ENCODE measurements at places on chromosomes 4 and X. TPM values are rescaled to one million over a fixed set of nuclear protein-coding genes. Genes with fewer than 3 reads are reported as not detected.

The SHOX gene
- not detected for total RNA-seq

DNA sequence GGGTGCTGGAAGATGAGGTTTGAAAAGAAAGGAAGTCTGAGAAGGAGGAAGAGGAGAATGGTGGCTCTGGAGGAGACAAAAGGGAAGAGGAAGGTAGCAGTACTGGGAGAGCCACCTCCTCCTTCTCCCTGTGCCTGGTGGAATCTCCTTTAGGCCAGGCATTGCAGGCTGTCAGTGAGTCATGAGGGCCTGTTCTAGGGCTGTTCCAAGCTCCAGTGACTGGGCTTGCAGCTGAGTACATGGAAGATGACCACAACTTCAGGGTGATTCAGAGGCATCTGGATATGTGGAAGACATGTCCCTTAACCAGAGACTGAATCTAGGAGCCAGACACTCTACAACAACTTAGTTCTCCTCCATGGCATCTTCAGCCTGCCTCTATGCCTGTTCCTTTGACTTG is 107.8 kb downstream of the EFNB1 start:
- DNase-seq: no peak

The ZNF630 gene
- 0.33 TPM for total RNA-seq

- no peak for DNase-seq
Observed at GRCh38 chrX:36528661-36529060, 479.5 kb upstream of the FAM47C start.

- DNase-seq: no peak
Observed at GRCh38 chr4:182700362-182701160, 216.6 kb downstream of the DCTD start.

- DNase-seq: no peak
Observed at GRCh38 chr4:84565951-84566350, 17.0 kb upstream of the CDS1 start.

GRCh38 chr4:153822316-153822715 is 33.4 kb upstream of the SFRP2 start:
- DNase-seq: no peak

GRCh38 chr4:163665521-163666331 is 171.2 kb downstream of the TMA16 start:
- DNase-seq: no peak

DNA sequence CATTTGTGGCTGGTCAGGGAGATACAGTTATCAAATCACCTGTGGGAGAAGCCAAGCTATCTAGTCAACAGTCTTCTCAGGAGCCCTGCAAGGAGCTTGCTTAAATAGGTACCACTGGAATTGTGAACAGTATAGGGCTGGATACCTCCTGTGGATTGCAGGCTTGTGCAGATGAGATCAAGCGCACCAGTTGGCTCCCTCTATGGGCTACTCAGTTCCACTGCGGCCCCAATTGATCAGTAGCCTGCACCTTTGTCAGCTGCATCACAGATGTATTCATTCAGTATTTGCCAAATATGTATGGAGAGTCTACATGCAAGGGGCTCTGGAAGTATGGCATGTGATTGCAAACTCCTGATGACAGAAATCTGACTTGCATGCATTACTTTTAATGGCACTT is 28.6 kb downstream of the TEX13A start:
- no peak for DNase-seq

- no peak for DNase-seq
Observed at GRCh38 chr4:156815717-156816359, 155.8 kb downstream of the PDGFC start.

- DNase-seq: no peak
Observed at GRCh38 chr4:55830716-55831115, 11.1 kb downstream of the EXOC1L start.

- no peak for DNase-seq
Observed at GRCh38 chrX:118534716-118535493, 39.3 kb downstream of the DOCK11 start.

The ADH5 gene
- 82.6 TPM for total RNA-seq

DNA sequence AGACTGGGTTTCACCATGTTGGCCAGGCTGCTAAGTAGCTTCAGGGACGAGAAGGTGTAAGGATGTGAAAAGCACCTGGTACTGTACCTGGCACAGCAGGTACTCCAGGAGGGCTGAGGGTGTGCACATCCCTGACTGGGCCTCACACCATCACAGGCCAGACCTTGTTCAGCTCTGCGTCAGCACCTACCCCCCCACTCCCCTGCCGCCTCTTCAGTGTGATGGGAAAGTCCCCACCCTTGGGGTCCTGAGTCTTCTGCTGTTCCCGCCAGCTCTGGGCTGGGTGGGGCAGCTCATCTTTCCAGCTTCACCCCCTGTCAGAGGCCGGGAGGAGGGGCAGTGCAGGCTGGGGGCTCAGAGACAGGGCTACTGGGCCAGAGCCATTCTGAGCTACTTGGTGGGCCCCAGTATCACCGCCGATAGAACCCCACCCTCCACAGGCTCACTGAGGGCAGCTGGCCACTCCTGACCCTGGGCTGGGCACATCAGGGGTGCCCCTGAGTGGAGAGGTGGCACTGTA is 6.7 kb upstream of the SH3BP2 start:
- peak; percentile 81 for DNase-seq

- DNase-seq: no peak
Observed at GRCh38 chrX:49139713-49140112, 16.2 kb upstream of the GPKOW start.

DNA sequence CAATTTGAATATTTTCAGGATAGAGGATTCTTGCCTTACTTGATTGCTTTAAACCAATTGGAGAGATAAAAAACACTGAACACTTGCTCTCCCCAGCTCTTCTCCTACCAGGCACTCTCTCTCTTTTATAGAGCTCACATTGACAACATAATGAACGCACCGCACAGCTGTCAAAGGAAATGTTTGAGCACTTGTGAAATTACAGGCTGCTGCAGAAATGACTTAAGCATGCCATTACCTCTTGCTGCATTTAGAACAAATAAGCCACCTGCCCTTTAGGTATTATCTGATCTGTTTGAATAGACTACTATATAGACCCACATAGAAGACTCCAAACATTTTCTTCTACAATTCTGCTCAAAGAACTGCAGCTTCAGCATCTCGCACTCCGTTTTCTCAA is 227.7 kb downstream of the C4orf33 start:
- no peak for DNase-seq

The POU3F4 gene
- total RNA-seq: not detected

DNA sequence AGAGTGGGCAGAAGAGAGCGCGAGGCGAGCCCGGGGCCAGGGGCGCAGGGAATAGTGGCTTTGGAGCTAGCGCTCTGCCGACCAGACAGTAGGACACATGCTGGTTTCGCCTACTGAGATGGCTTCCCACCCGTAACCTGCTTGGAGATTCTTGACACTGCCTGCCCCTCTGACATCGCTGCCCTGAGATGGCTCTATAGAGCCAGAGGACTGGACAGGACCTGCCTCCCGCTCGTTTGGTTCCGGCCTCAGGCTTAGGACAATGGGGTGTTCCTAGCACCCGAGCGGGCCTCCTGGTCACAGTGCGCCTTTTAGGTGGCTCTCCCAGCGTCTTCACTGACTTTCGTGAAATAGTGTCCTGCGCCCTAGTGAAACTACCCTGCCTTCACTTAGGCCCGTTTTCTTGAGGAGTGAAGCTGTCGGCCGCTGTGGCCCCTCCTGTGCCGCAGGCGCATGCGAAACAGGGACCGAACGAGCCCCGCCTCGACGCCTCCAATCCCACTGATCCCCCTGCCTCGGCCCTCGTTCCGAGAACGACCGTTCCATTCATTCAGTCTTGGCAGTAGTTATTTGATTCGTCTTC is 608 bp downstream of the TAF1 start:
- peak; percentile 72 for DNase-seq

The PCDH10 gene
- total RNA-seq: not detected

- DNase-seq: no peak
Observed at GRCh38 chr4:54402880-54403480, 173.9 kb downstream of the PDGFRA start.
